ENCODE measurements at places on chromosomes 4 and X. TPM values are rescaled to one million over a fixed set of nuclear protein-coding genes. Genes with fewer than 3 reads are reported as not detected.
A peak's percentile ranks its signal among the peaks of the same experiment; 100 is the strongest.

DNA sequence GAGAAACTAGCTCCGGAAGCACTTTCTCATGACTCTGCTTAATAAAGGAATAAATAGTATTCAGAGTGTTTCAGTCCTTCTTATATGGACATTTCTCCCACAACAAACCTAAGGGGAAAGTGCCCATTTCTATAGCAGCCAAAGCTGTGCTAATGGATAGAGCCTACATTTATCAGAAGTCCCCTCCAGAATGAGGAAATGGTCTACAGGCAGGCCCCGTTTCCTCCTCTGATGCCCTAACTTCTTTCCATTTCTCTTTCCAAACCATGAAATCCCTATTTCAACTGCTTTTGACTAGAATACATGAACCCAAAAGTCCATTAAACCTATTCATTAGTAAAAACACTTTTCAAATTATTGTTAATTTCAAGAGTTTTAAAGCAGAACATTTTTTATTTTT is 4.5 kb downstream of the ACSL1 start:
- no peak for DNase-seq

- DNase-seq: no peak
These were observed 10.9 kb downstream of the MTHFD2L start for GRCh38 chr4:74168841-74169240.

- no peak for DNase-seq
These were observed 128.1 kb upstream of the NDP start for GRCh38 chrX:44101281-44101680.

GRCh38 chr4:169922632-169923276 is 103.4 kb downstream of the MFAP3L start:
- DNase-seq: no peak

DNA sequence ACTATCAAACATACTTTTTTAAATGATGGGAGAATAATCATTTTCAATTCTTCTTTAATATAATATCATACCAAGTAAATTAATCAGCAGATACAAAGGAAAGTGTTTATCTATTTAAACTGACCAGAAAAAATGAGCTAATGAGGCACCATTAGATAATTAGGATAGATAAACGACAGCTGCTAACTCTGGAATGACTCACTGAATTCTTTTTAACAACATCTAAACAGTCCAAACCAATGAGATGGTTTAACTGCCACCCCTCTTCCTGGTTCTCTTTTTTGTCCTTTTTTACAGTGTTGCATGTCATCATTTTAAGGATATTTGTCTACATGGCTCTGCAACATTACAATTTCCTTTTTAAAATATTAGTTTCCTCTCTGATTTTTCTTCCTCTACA is 41.6 kb downstream of the UNC5C start:
- DNase-seq: no peak

DNA sequence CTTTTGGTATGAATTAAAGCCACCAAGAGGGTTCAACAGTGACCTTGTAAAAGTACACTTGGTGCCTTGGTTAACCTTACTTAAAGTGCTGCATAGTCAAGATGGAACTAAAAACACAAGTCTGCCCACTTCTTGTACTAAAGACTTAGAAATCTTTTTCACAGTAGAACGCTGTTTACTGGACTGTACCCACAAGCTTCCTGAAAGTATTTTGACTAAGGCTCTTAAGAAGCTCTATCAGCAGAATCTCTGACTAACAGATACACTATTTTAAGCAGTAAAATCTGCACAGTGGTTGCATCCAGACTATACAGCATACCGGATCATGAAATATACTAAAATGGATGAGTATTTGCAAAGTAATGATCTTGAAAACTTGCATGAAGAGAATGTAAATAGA is 7.2 kb downstream of the RAB28 start:
- no peak for DNase-seq

GRCh38 chr4:17152941-17153540 is 254.6 kb upstream of the LDB2 start:
- no peak for DNase-seq

DNA sequence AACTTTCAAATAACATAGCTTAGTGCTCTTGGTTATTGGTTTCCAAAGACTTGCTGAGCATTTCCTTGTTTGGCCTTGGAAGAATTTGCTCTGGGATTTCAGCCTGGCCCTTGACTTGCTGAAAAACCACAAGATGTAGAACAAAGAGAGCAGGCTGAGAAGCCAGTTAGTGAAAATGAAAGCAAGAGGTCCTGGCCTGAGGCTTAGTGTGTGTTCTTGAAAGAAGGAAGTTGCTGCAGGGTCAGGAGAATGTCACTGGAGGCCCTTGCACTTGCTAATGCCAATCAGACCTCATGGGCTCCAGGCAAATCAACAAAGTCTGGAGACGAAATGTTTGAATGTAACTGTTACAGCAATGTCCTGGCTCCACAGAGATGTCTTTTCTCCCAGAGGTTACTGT is 79.4 kb downstream of the SYNPO2 start:
- peak; percentile 46 for DNase-seq

DNA sequence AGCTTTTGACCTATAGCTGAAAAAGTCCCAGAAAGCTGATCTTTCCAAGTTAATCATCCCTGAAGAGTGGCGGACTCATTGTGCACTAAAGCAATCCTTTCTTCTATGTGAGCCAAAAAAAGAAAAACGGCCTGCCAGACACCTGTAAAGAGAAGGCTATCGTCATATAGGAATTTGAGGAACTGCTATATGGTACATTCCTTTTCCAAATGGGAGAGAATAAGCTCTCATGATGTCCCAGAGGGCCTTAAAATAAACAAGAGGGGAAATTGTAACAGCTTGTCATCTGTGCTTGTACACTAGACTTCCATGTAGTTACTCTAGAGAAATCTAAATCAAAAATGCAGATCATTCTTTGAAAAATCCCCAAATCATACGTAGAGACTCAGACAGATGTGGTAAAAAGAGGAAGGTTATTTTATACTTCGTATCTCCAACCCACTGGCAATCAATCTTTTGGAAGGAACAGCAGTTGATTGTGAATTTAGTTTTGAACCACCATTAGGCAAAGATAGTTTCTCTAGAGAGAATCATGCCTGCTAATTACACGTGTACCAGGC is 26.1 kb downstream of the GPR174 start:
- DNase-seq: no peak

GRCh38 chr4:128827296-128827695 is 17.8 kb downstream of the JADE1 start:
- no peak for DNase-seq

DNA sequence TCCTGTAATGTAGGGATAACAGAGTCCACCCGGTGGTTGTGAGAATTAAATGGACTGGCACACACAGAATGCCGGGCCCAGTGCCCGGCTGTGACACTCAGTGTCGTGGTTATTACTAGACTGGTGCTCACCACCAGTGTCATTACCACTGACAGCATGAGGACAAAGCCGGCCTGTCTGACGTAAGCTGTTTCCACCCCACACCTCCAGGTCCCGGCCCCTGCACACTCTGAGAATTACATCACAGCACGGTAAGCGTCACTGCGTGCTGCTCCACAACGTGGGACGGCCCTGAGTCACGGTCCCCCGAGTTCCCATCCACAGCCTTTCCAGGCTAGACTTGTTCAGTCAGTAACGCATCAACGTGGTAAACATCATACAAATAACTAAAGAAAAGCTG is 22.9 kb downstream of the FAT1 start:
- peak; percentile 90 for DNase-seq

DNA sequence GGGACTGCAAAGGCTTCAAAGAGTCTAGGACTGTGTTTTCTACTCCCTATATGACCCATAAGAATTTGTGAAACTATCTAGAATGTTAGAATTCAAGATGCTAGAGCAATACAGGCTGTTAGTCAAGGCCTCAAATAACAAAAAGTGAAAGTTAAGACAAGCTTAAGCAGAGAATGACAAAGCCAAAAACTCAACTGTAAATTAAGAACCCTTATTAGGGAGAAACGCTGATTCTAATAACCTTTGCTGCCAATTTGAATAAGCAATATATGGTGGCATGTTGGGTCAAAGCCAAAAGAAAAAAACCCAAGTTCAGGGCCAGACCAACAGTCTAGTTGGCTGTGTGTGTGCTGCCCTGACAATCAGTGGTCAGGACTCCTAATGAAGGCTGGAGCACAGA is 160.0 kb downstream of the INPP4B start:
- DNase-seq: no peak

DNA sequence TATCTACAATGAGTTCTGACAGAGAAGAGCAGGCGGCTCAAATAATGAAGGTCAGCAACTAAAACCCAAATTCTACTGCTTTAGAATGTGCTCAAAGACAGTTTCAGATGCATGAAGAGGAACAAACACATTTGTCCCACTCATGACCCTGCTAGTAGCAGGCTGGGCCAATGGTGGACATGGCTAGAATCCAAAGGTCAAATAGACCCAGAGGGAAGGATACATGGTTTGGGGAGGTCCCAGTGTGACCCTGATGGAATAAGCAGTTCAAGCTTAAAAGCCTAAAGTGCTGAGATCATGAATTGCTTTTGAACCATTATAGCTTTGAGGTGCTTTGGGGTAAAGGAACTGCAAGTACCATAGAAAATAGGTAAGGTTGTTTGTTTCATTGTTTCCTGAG is 450.7 kb downstream of the MID1IP1 start:
- DNase-seq: no peak

DNA sequence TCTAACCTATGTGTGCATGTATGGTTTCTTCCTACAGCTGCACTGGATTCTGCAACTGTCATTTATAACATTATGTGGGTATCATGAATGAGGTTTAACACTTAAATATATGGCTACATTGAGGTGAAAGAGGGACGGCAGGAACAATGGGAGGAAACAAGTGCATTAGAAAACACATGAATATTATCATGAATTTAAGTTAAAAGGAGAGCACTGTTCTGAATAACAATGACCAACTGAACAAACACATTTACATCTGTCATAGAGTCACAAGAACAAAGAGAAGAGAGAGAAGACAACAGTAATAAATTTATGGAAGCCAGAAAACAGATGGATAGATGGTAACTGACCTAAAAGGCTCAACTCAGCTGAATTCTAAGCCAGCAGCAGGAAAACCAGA is 527.1 kb upstream of the DIPK2B start:
- no peak for DNase-seq

DNA sequence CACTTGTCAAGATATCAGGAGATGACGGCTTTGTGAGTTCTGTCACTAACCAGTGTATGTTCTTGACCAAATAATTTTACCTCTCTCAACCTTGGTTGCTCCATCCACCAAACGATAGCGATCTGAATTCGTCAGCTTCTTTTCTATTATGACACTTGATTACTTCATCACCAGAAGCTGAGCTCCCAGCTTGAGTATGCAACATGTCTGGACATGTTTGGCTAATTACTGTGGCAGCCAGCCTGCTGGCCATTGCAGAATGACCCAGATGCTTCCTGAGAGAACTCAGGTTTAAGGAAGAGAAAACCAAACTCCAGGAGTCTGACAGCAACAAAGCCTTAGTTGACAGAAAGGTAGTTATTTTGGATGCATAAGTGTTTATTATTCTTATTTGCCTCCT is 46.4 kb upstream of the PARM1 start:
- no peak for DNase-seq

DNA sequence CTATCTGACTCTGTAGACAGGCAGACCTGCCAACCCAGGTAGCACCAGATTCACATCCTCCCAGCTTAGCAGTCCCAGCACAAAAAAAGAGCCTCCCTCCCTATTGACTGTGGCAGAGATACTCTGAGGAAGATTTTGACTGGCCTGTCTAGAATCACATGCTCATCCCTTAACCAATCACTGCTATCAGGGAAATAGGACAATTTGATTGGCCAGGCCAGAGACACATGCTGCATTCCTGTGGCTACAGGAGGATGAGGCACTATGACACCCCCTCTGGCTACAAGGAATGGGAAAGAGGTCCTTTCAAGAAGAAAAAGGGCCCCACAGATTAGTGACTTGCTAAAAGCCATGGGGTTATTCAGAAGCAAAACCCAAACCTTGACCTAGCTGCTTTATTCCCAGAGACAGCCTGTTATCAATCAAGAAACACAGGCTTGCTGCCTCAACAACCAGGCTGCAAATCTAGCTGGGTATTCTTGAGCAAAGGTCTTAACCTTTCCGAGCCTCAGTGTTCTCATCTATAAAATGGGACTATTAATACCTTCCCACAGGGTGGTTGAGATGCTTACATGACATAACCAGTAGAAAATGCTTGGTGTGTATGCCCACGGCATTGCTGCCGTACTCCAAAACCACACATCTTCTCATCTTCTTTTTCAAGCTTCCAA is 147.6 kb downstream of the BCOR start:
- DNase-seq: no peak

DNA sequence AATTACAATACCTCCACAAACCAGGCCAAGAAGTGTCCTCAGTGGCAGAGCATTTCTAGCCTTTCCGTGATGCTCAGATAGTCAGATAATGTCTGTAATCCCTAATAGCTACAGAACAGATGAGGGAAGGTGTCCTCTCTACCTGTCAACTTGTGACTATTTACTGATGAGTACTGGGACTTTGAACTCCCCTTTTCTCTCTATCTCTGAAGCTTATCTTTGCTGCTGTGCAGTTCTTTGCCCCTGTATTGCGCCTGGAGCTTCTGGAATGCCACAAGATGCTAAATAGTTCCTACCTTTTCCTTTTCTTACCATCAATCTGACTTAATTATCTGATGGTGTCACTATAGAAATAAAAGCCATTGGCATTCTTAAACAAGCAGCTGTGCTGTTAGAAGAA is 30.5 kb downstream of the FGF2 start:
- no peak for DNase-seq

DNA sequence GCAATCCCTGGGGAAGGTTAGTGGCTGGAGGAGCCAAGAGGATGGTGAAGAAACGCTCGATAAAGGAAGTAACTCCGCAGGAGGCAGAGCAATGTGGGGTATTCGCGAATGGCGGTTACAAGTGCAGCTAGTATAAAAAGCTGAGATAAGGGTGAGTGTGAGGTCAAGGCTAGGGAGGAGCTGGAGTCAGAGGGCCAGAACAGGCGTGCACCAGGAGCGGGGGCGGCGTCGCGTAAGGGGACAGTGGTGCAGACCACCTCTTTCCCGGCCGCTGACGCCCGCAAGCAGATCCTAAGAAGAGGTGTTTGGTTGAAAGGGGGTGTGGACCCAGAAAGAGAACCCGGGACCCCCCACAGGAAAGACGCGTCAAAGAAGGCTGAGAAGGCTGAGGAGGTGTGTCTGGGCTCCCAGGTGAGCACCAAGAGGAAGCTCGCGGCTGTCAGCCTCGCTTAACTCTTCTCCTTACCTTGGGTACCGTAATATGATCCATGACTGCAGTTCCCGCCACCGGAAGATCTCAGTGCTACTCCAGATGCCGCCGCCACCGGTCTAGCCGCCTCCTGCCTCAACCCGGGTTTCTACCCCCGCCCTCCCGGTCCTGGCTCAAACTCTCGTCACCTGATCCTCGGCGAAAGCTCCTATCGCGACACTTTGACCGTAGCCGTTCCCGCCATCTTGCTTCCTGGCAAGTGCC is at the start of gene MTMR8:
Gene MTMR8 (minus strand): TSS at position 579 of the 694 bp plus-strand sequence. CDS start 89 bp downstream, at position 490.
- peak; percentile 79 for DNase-seq

GRCh38 chr4:136713140-136713539 is 819.2 kb downstream of the PCDH18 start:
- DNase-seq: no peak

MTMR8 gene
- total RNA-seq: 1.1 TPM

CCDC149 gene
- total RNA-seq: 14.9 TPM

ANAPC4 gene
- 16.2 TPM for total RNA-seq

TENM3 gene
- 9.2 TPM for total RNA-seq

POF1B gene
- 19.5 TPM for total RNA-seq

LETM1 gene
- 37.2 TPM for total RNA-seq

ASB5 gene
- 2.0 TPM for total RNA-seq

BMP3 gene
- 0.09 TPM for total RNA-seq

ARHGAP24 gene
- 30.2 TPM for total RNA-seq
